ENCODE measurements at places on chromosomes 2 and 18. TPM values are rescaled to one million over a fixed set of nuclear protein-coding genes. Genes with fewer than 3 reads are reported as not detected.

DNA sequence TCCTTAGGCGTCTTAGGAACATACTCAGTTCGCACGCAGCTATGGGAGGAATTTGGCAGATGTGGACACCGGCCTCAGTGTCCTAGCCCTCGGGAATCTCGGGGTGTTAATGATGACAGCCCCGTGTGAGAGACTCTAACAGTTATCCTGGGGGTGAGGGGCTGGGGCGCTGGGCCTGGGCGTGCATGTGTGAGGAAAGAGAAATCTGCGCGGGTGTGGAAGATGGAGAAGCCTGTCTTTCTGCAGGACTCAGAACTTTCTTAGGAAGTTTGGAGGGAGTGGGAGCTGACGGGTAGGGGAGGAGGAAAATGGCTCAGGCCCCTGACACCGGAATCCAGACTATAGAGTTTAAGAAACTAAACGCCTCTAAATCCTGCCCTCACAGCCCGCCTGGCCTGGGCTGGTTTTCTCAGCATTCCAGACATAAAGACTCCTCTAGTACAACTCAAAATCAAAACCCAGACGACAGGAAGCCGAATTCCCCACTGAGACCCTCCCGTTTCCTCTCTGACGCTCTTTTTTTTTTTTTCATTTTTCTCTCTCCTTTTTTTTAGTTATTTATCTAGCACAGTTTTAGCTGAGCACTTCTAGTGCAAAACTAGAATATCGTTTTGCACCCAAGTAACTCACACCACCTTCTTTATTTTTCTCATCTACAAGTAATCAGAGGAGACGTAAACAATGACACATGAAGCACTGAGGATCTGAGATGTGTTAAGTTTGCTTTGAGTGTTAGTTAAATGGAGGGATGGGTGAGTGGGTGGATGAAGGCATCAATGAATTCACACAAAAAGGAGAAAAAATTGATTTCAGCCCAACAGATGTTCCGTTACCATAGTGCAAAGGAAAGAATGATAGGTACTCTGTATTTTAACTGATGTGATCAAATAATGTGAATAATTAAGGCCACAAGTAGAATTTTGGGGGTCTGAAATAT is 1.2 kb upstream of the HAAO start:
- H3K4me1 ChIP-seq: peaks cover 4% of the 10 kb centered on the region
- no peaks in the 10 kb centered on the region for H3K27me3 ChIP-seq
- peak; percentile 42 for DNase-seq
- no peak overlapping the region for H3K27ac ChIP-seq
- no peaks in the 10 kb centered on the region for H3K36me3 ChIP-seq

DNA sequence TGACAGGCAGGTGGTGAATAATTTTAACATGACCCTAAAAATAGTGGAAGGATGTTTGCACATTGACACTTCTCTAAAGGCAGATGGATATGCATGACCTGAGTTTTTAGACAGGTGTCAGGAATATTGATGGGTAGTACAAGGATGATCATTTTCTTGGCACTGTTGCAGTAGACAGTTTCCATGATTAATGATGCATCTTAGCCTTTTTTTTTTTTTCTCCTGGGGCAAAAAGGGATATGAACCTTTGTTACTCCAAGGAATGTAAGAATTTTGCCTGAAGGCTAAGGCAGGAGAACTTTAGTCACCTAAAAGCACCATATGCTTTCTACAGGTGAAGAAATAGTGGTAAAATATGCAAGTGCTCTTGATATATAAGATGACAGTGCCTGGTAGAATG is 136.3 kb upstream of the CAVIN2 start:
- H3K4me1 ChIP-seq: no peaks in the 10 kb centered on the region
- no peak overlapping the region for H3K27ac ChIP-seq
- no peak for DNase-seq
- no peaks in the 10 kb centered on the region for H3K27me3 ChIP-seq

The NMUR1 gene
- not detected for polyA plus RNA-seq

- H3K27me3 ChIP-seq: no peaks in the 10 kb centered on the region
- no peaks in the 10 kb centered on the region for H3K4me1 ChIP-seq
- no peak for DNase-seq
- H3K36me3 ChIP-seq: no peaks in the 10 kb centered on the region
- H3K4me3 ChIP-seq: no peak overlapping the region
- no peak overlapping the region for H3K27ac ChIP-seq
Observed at GRCh38 chr2:71101656-71102055, 28.4 kb downstream of the MCEE start.

- no peak for DNase-seq
- H3K27ac ChIP-seq: no peak overlapping the region
- peaks cover 38% of the 10 kb centered on the region for H3K4me1 ChIP-seq
- no peak overlapping the region for H3K4me3 ChIP-seq
Observed at GRCh38 chr2:134258684-134259388, 5.0 kb downstream of the MGAT5 start.

DNA sequence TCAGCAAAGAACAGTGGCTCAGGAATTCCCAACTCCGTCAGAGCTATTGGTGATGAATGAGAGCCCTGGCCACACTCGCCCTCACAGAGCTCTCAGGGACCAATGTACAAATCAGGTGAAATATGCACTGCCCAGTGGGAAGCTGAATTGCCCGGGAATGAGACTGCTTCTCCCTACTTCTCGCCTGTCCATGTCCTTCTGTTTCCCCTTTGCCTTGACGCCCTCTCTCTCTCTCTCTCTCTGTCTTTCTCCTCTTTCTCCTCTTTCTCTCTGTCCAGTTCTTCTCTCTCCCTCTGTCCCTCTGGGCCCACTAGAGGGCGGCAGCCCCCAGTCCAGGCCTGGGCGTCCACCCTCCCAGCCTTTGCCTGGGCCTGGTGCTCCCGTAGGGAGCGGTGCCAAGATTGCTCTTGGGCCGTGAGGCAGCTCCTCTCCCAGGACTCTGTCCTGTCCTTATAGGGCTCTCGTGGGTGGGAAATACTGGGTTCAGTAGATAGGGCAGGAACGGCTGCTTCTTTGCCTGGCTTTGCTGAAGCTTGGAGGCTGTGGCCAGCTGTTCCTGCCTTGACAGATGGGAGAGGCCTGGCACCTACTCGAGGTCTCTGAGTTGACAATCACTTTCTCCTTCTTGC is 28.4 kb upstream of the PUM2 start:
- DNase-seq: peak; percentile 93
- H3K36me3 ChIP-seq: no peaks in the 10 kb centered on the region
- H3K27me3 ChIP-seq: no peaks in the 10 kb centered on the region
- H3K4me1 ChIP-seq: no peaks in the 10 kb centered on the region
- no peak overlapping the region for H3K27ac ChIP-seq

GRCh38 chr2:213022987-213023386 is 128.4 kb downstream of the IKZF2 start:
- peak overlapping the region; percentile 62 for H3K27ac ChIP-seq
- no peaks in the 10 kb centered on the region for H3K27me3 ChIP-seq
- H3K4me1 ChIP-seq: no peaks in the 10 kb centered on the region
- H3K36me3 ChIP-seq: no peaks in the 10 kb centered on the region
- H3K4me3 ChIP-seq: no peak overlapping the region

DNA sequence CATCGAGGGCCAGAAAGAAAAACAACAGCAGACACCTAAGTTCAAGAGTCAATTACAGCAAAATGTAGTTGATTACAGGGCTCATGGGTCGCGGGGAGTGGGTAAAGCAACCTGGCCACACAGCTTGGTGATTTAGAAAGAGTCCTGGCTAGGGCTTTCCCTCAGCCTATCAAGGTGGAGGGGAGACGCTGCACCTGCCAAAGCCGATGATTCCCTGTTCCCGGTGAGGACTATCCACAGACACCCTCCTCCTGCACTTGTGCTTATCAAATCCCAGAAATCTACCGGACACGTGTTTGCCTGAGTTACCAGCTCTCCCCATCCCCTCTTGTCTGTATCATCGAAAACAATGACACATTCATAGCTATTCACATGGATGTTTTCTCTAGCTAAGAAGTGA is 7.0 kb upstream of the SOX11 start:
- DNase-seq: no peak
- no peaks in the 10 kb centered on the region for H3K4me1 ChIP-seq
- no peak overlapping the region for H3K27ac ChIP-seq
- H3K36me3 ChIP-seq: no peaks in the 10 kb centered on the region

The GALNT14 gene
- 1.6 TPM for polyA plus RNA-seq

GRCh38 chr2:100895934-100896685 is 76.2 kb downstream of the NPAS2 start:
- no peak overlapping the region for H3K27ac ChIP-seq
- H3K4me3 ChIP-seq: no peak overlapping the region
- DNase-seq: no peak
- peaks cover 41% of the 10 kb centered on the region for H3K4me1 ChIP-seq
- no peaks in the 10 kb centered on the region for H3K27me3 ChIP-seq

The POMC gene
- not detected for polyA plus RNA-seq

DNA sequence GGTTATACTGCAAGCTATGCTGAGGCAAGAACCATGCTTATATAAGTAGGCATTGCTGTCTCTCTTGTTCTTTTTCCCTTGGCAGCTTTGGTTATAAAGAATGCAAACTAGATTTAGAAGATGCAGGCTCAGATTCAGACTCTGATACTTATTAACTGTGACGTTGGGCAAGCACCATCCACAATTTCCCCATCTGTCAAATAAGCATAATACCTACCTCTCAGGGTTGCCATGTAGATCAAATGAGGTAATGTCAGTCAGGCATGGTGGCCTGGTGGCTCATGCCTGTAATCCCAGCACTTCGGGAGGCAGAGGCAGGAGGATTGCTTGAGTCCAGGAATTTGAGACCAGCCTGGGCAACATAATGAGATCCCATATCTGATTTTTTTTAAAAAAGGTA is 21.7 kb downstream of the ITGAV start:
- H3K4me3 ChIP-seq: no peak overlapping the region
- H3K27me3 ChIP-seq: no peaks in the 10 kb centered on the region
- H3K4me1 ChIP-seq: no peaks in the 10 kb centered on the region
- DNase-seq: no peak
- peaks cover 22% of the 10 kb centered on the region for H3K36me3 ChIP-seq

The MYCN gene
- not detected for polyA plus RNA-seq

GRCh38 chr18:50401888-50402287 is 27.0 kb downstream of the SKA1 start:
- no peak overlapping the region for H3K4me3 ChIP-seq
- H3K27me3 ChIP-seq: no peaks in the 10 kb centered on the region
- H3K27ac ChIP-seq: no peak overlapping the region
- H3K36me3 ChIP-seq: no peaks in the 10 kb centered on the region
- H3K4me1 ChIP-seq: peaks cover 13% of the 10 kb centered on the region

The LBX2 gene
- polyA plus RNA-seq: not detected

DNA sequence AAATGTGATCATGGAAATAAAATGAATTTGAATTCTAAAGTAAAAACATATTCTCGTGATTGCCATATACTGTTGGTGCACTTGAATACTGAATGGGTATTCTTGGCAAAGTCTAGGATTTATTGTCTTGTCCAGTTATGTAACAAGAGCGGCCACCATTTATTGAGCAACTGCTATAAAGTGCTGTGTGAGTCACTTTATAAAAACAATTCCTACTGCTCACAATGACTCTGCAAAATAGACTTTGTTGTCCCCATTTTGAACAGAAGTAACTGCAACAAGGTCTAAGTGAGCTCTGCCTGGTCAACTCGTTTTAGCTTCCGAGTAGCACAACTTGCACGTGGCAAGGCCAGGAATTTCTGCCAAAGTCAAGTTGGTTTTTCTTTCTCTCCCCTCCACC is 995.6 kb upstream of the FANCL start:
- H3K27ac ChIP-seq: no peak overlapping the region
- no peak overlapping the region for H3K4me3 ChIP-seq
- no peak for DNase-seq

DNA sequence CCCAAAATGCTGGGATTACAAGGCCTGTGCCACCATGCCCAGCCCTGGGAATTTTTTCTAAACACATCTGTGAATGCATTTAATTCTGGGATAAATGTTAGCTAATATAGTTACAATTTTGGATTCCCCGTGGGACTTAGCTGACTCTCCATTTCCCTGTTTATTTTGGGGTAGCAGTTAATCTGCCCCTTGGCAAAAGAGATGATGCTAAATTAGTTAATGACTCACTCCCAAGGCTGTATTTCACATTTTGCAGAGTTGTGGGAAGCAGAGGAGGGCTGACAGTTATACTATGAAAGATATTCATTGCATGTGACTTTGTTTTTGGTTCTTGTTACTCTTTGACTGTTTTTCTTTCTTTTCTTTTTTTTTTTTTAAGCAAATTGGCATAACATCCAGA is 3.2 kb downstream of the MTHFD2 start:
- H3K4me3 ChIP-seq: no peak overlapping the region
- no peak for DNase-seq
- H3K36me3 ChIP-seq: no peaks in the 10 kb centered on the region
- H3K27me3 ChIP-seq: no peaks in the 10 kb centered on the region
- H3K4me1 ChIP-seq: peaks cover 5% of the 10 kb centered on the region
- H3K27ac ChIP-seq: no peak overlapping the region

The TCF4 gene
- polyA plus RNA-seq: 39.1 TPM

GRCh38 chr2:157488877-157489276 is 45.0 kb upstream of the CYTIP start:
- H3K27ac ChIP-seq: no peak overlapping the region
- no peak for DNase-seq
- H3K4me3 ChIP-seq: no peak overlapping the region
- no peaks in the 10 kb centered on the region for H3K36me3 ChIP-seq

- H3K27me3 ChIP-seq: peaks cover 7% of the 10 kb centered on the region
- H3K27ac ChIP-seq: no peak overlapping the region
- no peaks in the 10 kb centered on the region for H3K36me3 ChIP-seq
Observed at GRCh38 chr2:47664817-47665216, 118.1 kb upstream of the MSH6 start.

- no peak for DNase-seq
- H3K27me3 ChIP-seq: no peaks in the 10 kb centered on the region
- H3K27ac ChIP-seq: no peak overlapping the region
- H3K4me3 ChIP-seq: no peak overlapping the region
Observed at GRCh38 chr18:3607309-3608098, 157.5 kb downstream of the TGIF1 start.

- no peaks in the 10 kb centered on the region for H3K36me3 ChIP-seq
- no peak overlapping the region for H3K27ac ChIP-seq
- DNase-seq: no peak
- no peaks in the 10 kb centered on the region for H3K4me1 ChIP-seq
Observed at GRCh38 chr2:219658196-219658846, 30.9 kb downstream of the SLC4A3 start.

- H3K27ac ChIP-seq: no peak overlapping the region
- H3K27me3 ChIP-seq: no peaks in the 10 kb centered on the region
- H3K4me3 ChIP-seq: no peak overlapping the region
- no peaks in the 10 kb centered on the region for H3K36me3 ChIP-seq
- no peak for DNase-seq
Observed at GRCh38 chr2:41580806-41581205, 467.0 kb upstream of the PKDCC start.

The HTR2B gene
- polyA plus RNA-seq: 0.41 TPM

The SIX3 gene
- polyA plus RNA-seq: 0.67 TPM

DNA sequence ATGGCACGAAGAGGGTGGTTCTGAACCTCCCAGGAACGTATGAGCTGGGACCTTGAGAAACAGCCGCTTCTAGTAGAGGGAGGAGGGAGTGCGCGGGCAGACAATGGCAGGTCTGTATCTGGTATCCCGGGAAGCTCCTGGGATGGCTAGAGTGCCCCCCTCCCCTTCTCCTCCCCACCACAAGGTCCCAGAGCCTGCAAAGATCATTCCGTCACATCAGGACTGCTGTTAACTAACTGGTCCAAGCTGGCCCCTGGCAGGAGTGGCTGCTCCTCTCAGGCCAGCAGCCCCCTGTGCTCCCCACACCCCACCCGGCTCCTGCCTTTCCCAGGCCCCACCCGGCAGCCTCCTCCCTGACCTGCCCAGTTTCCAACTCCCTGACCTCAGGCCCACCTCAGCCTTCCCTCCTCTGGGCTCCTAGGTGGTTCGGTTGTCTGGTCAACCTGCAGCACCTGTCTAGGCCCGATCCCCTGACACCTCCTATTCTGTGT is 75.0 kb downstream of the TPO start:
- H3K4me1 ChIP-seq: no peaks in the 10 kb centered on the region
- no peaks in the 10 kb centered on the region for H3K27me3 ChIP-seq
- peak; percentile 27 for DNase-seq
- no peak overlapping the region for H3K27ac ChIP-seq
- no peak overlapping the region for H3K4me3 ChIP-seq

All from SK-N-SH (cell line).